HEK293T (cell line): ENCODE measurements at places on chromosomes 11 and 22.

GRCh38 chr11:2533587-2534133 is 88.9 kb downstream of the KCNQ1 start:
- peak; percentile 54 for DNase-seq

DNA sequence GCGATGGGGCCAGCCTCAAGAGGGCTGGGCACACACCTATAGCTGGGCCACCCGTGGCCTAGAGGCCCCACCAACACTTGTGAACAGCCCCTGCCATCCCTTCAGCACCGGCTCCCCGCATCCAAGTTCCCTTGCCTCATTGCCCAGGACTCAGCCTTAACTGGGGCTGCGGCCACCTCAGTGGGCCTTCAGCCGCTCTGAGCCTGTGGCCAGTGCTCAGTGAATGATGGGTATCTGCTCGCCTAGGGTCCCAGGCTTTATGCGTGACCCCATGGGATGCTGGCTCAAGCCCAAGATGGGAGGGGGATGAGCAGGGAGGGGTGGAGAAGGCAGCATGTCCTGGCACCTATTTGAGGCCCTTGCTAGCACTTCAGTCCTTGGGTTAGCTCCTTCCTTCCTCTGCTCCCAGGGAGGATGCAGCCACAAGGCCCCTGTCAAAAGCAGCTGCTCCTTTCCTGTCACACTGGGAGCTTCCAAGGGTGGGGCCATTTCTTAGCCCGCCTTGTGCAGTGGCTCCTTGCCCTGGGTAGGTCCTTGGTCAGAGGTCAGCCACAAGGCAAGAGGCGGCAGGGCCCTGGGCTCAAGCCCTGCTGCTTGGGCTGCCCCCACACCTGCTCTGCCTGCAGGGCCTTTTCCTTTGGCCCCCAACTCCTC is 31.8 kb downstream of the GNAZ start:
- no peak for DNase-seq

DNA sequence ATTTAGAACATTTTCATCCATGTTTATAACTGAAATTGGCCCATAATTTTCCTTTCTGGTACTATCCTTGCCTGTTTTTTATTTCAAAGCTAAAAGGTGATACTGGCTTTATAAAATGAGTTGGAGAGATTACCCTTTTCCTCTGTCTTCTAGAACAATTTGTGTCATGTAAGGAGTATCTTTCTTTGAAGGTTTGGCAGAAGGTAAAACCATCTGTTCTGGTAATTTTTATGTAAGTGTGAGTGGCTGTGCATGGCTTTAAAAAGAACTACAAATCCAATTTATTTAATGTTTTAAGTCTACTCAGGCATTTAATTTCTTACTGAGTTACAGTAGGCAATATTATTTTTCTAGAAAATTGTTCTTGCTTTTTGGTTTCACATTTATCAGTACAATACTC is 7.7 kb upstream of the MRGPRD start:
- DNase-seq: no peak

DNA sequence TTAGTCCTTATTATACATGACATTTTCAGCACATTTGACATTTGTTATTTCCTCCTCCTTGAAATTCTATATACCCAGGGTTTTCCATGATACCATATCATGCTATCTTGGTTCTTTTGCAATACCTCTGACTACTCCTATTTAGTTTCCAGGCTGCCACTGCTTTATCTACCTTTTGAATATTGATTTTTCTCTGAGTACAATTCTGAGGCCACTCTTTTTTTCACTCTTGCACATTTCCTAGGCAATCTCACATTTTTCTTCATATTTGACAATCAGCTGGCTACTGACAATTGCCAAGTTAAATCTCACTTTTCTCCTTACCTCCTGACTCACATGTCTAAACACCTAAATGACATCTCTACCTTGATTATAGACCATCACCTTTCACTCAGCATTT is 11.9 kb downstream of the SBF2 start:
- no peak for DNase-seq
